Ascending aorta (tissue), 2 donors: ENCODE measurements at places on chromosomes 12 and 14. TPM values are rescaled to one million over a fixed set of nuclear protein-coding genes. Genes with fewer than 3 reads are reported as not detected.
A peak's percentile ranks its signal among the peaks of the same experiment; 100 is the strongest.

Gene CLEC2A
- not detected for total RNA-seq

Gene POTEG
- not detected for total RNA-seq

Gene SYCP3
- total RNA-seq: not detected

Gene PDZRN4
- total RNA-seq: 1.3 TPM

Gene MBIP
- total RNA-seq: 2.2 TPM

- no peak overlapping the region for H3K4me3 ChIP-seq
- DNase-seq: no peak
- no peaks in the 10 kb centered on the region for H3K27me3 ChIP-seq
- peaks cover 35% of the 10 kb centered on the region for H3K4me1 ChIP-seq
These were observed 107.4 kb upstream of the MED13L start for GRCh38 chr12:116384691-116385485.

- H3K4me1 ChIP-seq: no peaks in the 10 kb centered on the region
- DNase-seq: no peak
- no peak overlapping the region for H3K4me3 ChIP-seq
- H3K36me3 ChIP-seq: no peaks in the 10 kb centered on the region
These were observed 6.1 kb upstream of the KRT74 start for GRCh38 chr12:52579468-52580465.

GRCh38 chr12:11758510-11759493 is 109.3 kb downstream of the ETV6 start:
- DNase-seq: no peak
- peak overlapping the region; percentile 19 for H3K4me3 ChIP-seq
- peak overlapping the region; percentile 93 for H3K27ac ChIP-seq
- H3K4me1 ChIP-seq: peaks cover 32% of the 10 kb centered on the region
- no peaks in the 10 kb centered on the region for H3K36me3 ChIP-seq

- H3K4me3 ChIP-seq: no peak overlapping the region
- peaks cover 39% of the 10 kb centered on the region for H3K36me3 ChIP-seq
- no peak overlapping the region for H3K27ac ChIP-seq
- no peaks in the 10 kb centered on the region for H3K27me3 ChIP-seq
- DNase-seq: no peak
These were observed 1.8 kb upstream of the GCN1 start for GRCh38 chr12:120196363-120196762.

DNA sequence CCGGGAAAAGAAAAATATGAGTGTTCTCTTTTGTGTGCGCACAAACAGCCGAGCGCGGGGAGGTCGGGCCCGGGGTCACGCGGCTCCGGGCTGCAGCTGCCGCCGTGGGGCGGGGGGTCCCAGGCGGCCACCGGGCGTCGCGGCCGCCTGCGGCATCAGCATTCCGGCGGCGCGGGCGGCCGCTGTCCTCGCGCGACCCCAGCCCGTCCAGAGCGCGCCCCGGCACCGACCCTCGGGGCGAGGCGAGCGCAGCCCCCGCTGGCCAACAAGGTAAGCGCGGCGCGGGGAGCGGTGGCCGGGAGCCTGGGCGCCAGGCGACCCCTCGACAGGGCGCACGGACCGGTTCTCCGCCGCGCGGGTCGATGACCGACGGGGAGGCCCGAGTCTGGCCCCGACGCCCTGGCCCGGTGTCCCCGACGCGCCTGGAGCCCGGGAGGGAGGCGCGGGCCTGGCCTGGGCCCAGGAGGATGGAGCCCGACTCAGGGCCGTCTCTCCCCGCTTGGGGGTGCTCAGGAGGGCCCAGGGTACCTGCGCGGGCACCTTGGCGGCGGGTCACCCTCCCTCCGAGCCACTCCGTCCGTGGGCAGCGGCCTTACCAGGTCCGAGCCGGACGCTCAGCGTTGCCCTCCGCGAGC is 103.9 kb upstream of the DIO3 start:
- no peak overlapping the region for H3K4me3 ChIP-seq
- peaks cover 7% of the 10 kb centered on the region for H3K4me1 ChIP-seq

GRCh38 chr12:15688202-15688736 is 100.9 kb downstream of the EPS8 start:
- DNase-seq: peak; percentile 86
- H3K27me3 ChIP-seq: no peaks in the 10 kb centered on the region
- H3K27ac ChIP-seq: peak overlapping the region; percentile 51
- no peak overlapping the region for H3K4me3 ChIP-seq

GRCh38 chr12:64081008-64081404 is 141.1 kb downstream of the KICS2 start:
- H3K4me3 ChIP-seq: no peak overlapping the region
- no peaks in the 10 kb centered on the region for H3K36me3 ChIP-seq
- H3K27ac ChIP-seq: no peak overlapping the region
- H3K27me3 ChIP-seq: no peaks in the 10 kb centered on the region
- DNase-seq: no peak

DNA sequence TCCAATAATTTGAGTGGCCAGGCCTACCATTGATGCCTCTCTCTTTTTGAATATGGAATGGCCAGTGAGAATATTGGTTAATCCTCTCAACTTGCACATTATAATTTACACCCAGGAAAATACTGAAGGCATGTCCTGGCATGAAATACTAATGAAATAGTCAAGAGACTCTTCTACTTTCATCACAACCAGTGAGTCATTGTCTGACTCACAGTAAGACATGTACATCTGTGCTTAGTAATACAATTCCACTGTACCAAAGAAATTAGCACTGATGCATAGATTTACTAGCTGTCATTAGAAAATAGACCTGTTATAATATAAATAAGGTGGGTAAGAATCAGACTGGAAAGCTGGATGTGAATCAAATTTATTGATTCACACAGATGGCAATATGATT is 31.6 kb downstream of the KCNC2 start:
- H3K4me1 ChIP-seq: no peaks in the 10 kb centered on the region
- H3K4me3 ChIP-seq: no peak overlapping the region
- H3K36me3 ChIP-seq: no peaks in the 10 kb centered on the region
- H3K27ac ChIP-seq: no peak overlapping the region

- peaks cover 11% of the 10 kb centered on the region for H3K36me3 ChIP-seq
- H3K4me1 ChIP-seq: peaks cover 8% of the 10 kb centered on the region
- H3K27ac ChIP-seq: no peak overlapping the region
- no peaks in the 10 kb centered on the region for H3K27me3 ChIP-seq
These were observed 60.0 kb downstream of the DGLUCY start for GRCh38 chr14:91173904-91174303.

- H3K27me3 ChIP-seq: no peaks in the 10 kb centered on the region
- DNase-seq: no peak
- no peak overlapping the region for H3K27ac ChIP-seq
These were observed 23.0 kb downstream of the MVK start for GRCh38 chr12:109596418-109597244.

DNA sequence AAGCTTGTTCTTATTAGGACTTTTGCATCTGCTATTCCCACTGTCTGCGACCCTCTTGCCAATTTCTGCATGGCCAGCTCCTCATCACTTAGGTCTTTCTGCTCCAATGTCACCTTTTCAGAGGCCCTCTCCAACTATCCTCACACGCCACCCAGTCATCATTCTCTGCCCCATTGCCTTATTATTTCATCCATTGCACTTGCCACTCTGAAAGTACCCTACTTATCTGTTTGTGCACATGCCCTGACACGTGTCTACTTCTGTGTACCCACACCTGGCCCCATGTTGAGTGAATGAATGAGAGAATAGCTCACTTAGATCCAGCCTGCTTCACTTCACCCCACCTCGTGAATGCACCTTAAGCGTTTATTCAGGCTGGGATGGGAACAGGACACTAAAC is 218.7 kb upstream of the TBX3 start:
- no peaks in the 10 kb centered on the region for H3K27me3 ChIP-seq
- no peaks in the 10 kb centered on the region for H3K36me3 ChIP-seq
- no peak for DNase-seq
- no peaks in the 10 kb centered on the region for H3K4me1 ChIP-seq

DNA sequence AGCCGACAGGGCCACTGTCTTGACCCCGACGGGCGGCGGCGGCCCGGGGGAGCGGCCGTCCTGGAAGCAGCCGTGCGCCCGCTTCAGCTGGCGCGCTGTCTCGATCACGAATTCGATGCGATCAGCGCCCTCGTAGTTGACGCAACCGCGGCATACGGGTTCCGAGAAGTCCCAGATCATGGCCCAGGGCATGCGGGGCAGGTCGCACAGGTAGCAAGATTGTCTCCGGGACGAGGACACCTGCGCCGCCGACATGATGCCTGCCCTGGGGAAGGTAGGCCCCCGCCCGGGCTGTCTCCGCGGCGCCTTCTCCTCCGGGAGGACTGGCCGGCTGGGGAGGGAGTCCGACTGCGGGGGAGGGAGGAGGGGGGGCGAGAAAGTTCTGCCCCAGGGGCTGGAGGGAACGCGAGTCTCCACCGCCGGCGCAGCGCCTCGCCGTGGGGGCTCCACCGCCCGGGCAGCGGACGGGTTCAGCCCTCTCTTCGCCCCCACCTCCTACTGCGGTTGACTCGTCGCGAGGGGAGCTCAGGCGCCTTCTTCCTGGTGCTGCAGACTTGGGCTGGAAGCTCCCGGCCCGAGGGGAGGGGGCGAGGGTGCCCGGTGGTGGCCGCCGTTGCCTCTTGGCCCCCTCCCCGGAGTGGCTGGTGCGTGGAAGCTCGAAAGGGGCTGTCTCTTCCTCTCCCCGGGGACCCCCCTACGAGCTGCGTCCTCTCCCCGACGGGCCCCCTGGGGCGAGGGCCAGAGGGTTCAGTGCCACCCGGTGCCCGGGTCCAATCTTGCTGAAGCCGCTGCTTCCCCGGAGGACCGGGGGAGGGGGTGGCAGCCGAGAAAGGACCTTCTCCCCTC is 747 bp downstream of the IRF2BPL start:
- H3K4me3 ChIP-seq: peak overlapping the region; percentile 92
- H3K36me3 ChIP-seq: no peaks in the 10 kb centered on the region
- peaks cover 65% of the 10 kb centered on the region for H3K4me1 ChIP-seq
- no peaks in the 10 kb centered on the region for H3K27me3 ChIP-seq

DNA sequence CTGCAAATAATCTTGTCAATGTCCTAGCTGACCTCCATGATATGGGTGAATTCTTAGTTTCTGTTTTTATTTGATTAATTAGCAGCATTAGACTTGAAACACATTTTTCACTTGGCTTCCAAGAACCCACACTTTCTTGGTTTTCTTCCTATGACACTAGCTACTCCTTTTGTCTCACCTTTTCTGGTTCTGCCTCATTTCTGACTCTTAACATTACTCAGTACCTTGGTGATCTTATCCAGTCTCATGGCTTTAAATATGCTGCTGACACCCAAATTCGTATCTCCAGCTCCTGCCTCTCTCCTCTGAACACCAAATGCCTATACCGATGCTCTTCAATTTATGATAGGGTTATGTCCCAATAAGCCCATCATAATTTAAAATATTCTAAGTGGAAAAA is 32.0 kb upstream of the SSTR1 start:
- no peaks in the 10 kb centered on the region for H3K27me3 ChIP-seq
- H3K4me1 ChIP-seq: no peaks in the 10 kb centered on the region
- H3K4me3 ChIP-seq: no peak overlapping the region

- H3K36me3 ChIP-seq: no peaks in the 10 kb centered on the region
- H3K27ac ChIP-seq: peak overlapping the region; percentile 29
- no peak overlapping the region for H3K4me3 ChIP-seq
These were observed 74.4 kb downstream of the SLC24A4 start for GRCh38 chr14:92397150-92397952.

GRCh38 chr12:103771466-103771865 is 69.6 kb downstream of the NT5DC3 start:
- no peak overlapping the region for H3K27ac ChIP-seq
- no peak overlapping the region for H3K4me3 ChIP-seq
- no peaks in the 10 kb centered on the region for H3K27me3 ChIP-seq
- H3K36me3 ChIP-seq: peaks cover 25% of the 10 kb centered on the region
- H3K4me1 ChIP-seq: peaks cover 5% of the 10 kb centered on the region

GRCh38 chr12:176321-177181 is 37.4 kb downstream of the SLC6A12 start:
- DNase-seq: no peak
- H3K27me3 ChIP-seq: no peaks in the 10 kb centered on the region
- H3K4me1 ChIP-seq: peaks cover 2% of the 10 kb centered on the region
- H3K36me3 ChIP-seq: no peaks in the 10 kb centered on the region
- no peak overlapping the region for H3K27ac ChIP-seq
- no peak overlapping the region for H3K4me3 ChIP-seq

DNA sequence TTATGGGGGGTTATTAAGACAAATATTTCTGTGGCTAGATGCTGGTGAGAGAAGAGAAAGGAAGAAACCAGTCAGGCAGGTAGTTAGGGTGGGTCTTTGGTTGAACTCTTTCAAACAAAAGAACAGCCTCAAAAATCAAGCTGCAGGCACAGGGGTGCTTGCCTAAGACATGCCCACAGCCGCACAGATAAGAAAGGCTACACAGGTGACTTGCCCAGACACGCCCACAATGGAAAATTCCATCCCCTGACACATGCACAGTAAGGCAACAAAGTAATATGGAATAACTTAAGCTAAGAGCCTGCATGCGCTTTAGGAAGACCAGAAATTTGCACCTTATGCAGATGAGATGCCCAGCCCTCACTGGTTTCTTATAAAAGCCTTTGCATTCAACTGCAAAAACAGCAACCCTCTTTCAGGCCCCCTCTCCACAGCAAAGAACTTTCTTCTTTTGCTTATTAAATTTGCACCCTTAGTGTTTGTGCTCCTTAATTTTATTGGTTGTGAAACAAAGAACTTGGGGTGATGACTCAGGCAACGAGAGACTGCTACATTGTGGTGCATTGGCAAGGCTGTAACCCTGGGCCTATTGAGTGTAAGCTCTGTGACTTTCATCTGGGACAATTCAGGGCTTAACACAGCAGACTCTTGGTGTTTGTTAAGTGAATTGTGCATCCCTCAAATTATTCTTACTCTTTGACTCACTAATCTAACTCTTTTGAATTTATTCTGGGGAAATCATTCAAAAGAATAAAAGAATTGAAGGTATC is 149.4 kb downstream of the RPAP3 start:
- no peak overlapping the region for H3K4me3 ChIP-seq
- no peak overlapping the region for H3K27ac ChIP-seq
- no peak for DNase-seq

DNA sequence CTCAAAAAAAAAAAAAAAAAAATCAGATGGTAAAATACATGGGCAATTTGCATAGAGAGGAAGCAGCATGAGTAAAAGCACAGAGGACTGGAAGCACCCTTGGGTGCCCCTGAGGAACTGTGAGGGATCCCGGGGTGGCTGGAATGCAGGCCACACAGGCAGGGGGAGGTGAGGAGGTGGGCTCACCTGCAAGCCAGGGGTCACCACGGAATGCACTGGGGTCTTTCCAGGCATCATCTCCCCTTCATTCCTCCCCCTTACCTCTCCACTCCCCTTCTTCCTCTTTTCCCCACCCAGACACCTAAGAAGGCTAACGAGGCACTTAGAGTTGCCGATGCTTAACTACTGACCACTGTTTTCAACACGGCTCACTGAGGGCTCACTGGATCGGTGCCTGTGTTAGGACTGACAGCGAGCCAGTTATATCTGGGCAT is 14.4 kb upstream of the HIP1R start:
- H3K36me3 ChIP-seq: no peaks in the 10 kb centered on the region
- H3K27ac ChIP-seq: no peak overlapping the region
- no peaks in the 10 kb centered on the region for H3K4me1 ChIP-seq
- no peak overlapping the region for H3K4me3 ChIP-seq
